ENCODE measurements at places on chromosomes 2 and 18. TPM values are rescaled to one million over a fixed set of nuclear protein-coding genes. Genes with fewer than 3 reads are reported as not detected.

GRCh38 chr2:129623783-129624182 lies 355.7 kb upstream of the RAB6C start:
- no peak overlapping the region for H3K4me3 ChIP-seq
- no peaks in the 10 kb centered on the region for H3K4me1 ChIP-seq
- no peak overlapping the region for H3K27ac ChIP-seq
- DNase-seq = no peak
- peaks cover 12% of the 10 kb centered on the region for H3K36me3 ChIP-seq
- H3K27me3 ChIP-seq = peaks cover 3% of the 10 kb centered on the region

- H3K36me3 ChIP-seq = no peaks in the 10 kb centered on the region
- H3K4me3 ChIP-seq = no peak overlapping the region
- DNase-seq = no peak
Observed at GRCh38 chr2:44184106-44184505, 15.4 kb downstream of the PPM1B start.

DNA sequence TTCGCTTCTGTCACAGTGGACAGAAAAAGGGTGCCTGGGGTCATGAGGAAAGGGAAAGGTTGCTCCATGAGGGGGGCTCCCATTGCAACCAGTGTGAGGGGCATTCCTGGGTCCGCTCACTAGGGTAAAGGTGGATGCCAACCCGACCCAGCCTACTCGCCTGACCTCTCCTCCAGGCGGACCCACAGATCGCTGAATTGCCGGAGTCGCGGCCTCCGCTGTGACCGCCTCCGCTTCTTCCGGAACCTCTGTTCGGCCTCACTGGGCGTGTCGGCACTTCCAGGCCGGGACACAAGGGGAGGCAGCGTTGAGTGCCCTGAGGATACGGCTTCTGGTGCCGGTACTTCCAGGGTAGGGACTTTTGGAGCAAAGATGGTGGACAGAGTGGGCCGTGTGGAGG lies 57.1 kb downstream of the TRABD2A start:
- H3K4me1 ChIP-seq = no peaks in the 10 kb centered on the region
- no peak for DNase-seq
- H3K27ac ChIP-seq = no peak overlapping the region

DNA sequence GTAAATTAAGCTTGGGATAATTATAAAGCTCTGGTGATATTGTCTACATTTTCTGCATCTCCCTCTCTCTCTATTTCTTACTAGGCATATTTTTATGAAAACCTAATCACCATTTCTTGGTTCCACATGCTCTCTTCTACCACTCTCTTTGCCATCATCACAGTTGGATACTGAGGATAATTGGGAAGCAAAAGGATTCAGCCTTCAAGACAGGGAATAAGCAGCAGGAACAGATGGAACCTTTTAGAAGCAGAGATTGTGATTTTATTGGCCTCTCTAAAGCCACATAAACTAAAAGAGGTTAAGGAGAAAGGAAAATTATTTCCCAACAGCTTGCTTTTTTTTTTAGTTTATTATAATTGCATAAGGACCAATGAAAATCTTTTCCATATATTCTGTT lies 226.3 kb upstream of the SPHKAP start:
- no peak overlapping the region for H3K27ac ChIP-seq
- no peaks in the 10 kb centered on the region for H3K36me3 ChIP-seq
- no peaks in the 10 kb centered on the region for H3K27me3 ChIP-seq
- no peak overlapping the region for H3K4me3 ChIP-seq

GRCh38 chr2:12861344-12861930 lies 144.7 kb downstream of the TRIB2 start:
- H3K27ac ChIP-seq = peak overlapping the region; percentile 71
- H3K36me3 ChIP-seq = peaks cover 34% of the 10 kb centered on the region
- no peaks in the 10 kb centered on the region for H3K27me3 ChIP-seq
- H3K4me1 ChIP-seq = no peaks in the 10 kb centered on the region

GRCh38 chr2:238554468-238555315 lies 128.0 kb downstream of the ASB1 start:
- H3K4me3 ChIP-seq = no peak overlapping the region
- no peaks in the 10 kb centered on the region for H3K36me3 ChIP-seq
- no peaks in the 10 kb centered on the region for H3K4me1 ChIP-seq
- H3K27me3 ChIP-seq = peaks cover 10% of the 10 kb centered on the region

DNA sequence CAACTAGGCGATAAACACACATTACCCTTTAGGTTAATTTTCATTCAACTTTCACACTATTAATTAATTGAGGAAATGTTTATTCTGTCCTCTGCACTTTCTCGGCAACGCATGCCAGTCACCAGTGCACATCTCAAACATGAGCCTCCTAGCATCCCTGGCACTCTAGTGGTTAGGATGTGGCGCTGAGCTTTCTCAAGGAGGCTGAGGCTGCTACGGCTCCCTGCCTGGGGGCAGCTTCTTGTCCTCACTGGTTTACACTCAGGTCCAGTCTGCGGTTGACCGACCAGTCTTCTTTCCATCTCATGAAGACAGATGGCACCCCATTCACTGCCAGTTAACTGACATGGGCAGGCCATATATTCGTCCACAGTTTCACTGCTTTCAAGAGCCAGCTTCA lies 463.4 kb downstream of the EIPR1 start:
- H3K4me1 ChIP-seq = no peaks in the 10 kb centered on the region
- H3K27me3 ChIP-seq = peaks cover 2% of the 10 kb centered on the region
- DNase-seq = no peak
- no peak overlapping the region for H3K4me3 ChIP-seq

DNA sequence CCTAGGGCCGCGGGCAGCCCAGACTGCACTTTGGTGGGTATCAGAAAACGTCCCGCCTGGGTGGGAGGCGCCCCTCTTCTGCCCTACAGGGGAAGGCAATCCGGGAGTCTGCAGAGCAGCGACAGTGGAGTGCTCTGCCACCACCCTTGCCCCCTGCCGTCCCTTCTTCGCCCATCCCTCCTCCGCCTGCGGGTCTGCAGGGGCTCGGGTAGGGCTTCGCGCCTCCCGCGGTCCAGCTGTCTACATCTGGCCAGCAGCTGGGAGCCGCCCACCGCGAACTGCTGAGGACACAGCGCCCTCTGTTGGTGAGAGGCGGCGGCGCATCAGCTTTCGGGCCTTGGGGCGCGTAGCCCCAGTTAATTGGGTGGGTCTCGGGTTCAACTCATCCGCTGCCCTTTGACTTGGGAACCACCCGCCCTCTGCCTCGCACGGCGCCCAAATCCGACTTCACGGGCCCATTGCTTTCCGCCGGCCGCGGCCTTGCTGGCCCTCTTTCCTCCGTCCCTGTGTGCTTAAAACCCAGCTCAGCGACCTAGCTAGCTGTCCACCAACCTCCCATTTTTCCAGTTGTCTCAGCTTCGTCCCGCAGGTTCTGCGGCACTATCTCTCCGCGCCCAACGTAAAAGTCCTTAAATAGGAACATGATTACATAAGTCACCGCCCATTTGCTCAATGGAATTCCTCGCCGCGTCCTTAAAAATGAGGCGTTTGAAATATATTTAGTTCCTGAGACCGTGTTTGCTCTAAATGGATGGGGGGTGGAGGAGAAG lies 17.6 kb downstream of the WNT10A start:
- no peak for DNase-seq
- no peaks in the 10 kb centered on the region for H3K36me3 ChIP-seq
- peak overlapping the region; percentile 7 for H3K4me3 ChIP-seq

- H3K36me3 ChIP-seq = no peaks in the 10 kb centered on the region
- H3K27me3 ChIP-seq = peaks cover 23% of the 10 kb centered on the region
- no peaks in the 10 kb centered on the region for H3K4me1 ChIP-seq
- DNase-seq = no peak
Observed at GRCh38 chr18:57063601-57064103, 83.2 kb upstream of the BOD1L2 start.

GRCh38 chr18:62318228-62319180 lies 6.6 kb upstream of the TNFRSF11A start:
- no peak overlapping the region for H3K4me3 ChIP-seq
- no peak overlapping the region for H3K27ac ChIP-seq
- H3K4me1 ChIP-seq = no peaks in the 10 kb centered on the region
- H3K36me3 ChIP-seq = no peaks in the 10 kb centered on the region
- H3K27me3 ChIP-seq = peaks cover 16% of the 10 kb centered on the region

DNA sequence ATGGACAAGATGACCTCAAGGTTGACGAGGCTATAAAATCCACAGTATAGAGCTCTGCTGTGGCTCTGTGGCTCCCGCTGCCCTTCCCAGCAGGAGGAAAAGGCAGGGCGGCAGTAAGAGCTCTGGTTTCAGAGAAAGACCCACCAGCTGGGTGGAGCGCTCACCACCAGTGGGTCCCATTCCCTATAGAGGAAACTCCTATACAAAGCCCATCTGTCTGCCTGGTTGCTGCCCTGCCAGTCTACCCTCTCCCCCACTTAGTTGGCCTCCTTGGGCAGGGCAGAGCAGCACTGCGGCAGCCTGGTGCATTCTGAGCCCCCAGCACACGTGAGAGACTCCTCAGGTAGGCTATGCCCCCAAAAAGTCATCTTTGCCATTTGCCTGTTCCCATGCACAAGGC lies 26.5 kb downstream of the TNS1 start:
- no peak overlapping the region for H3K27ac ChIP-seq
- H3K4me1 ChIP-seq = peaks cover 24% of the 10 kb centered on the region
- H3K36me3 ChIP-seq = peaks cover 15% of the 10 kb centered on the region
- H3K27me3 ChIP-seq = no peaks in the 10 kb centered on the region
- no peak overlapping the region for H3K4me3 ChIP-seq

DNA sequence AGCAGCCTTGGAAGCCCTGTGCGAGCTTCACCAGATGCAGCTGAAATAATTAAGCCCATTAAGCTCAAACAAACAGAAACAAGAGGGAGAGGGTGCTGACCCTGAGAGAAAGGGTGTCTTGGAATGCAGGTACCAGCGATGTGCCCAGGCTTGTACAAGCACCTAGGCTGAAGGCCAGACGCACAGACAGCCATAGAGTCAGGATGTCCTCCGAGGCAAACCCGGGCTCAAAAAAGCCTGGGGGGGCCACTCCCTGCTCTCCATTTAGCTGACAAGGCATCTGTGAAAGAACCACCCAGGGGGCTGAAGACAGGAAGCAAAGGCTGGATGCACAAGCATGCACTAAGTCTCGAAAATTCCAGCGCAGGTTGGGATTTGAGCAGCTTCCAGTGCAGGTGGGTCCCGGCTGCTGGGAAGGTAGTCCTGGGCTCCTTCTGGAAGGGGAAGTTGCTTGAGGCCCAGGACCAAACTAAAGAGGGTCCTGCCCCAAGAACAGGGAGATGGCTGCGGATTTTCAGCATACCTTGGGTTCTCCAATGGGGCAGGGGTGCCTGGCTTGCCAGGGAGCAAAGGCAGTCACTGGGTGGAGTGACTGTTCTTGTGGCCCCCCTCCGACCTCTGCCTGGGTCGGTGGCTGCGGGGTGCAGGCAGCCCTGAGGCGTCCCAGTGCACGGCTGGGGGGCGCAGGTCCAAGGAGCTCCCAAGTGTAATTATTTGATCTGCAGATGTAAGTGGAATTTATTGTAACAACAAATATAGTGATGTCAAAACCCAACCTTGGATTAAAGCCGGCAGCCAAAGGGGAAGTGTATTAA lies 5.9 kb downstream of the GBX2 start:
- H3K27me3 ChIP-seq = peaks cover 49% of the 10 kb centered on the region
- H3K4me3 ChIP-seq = no peak overlapping the region
- DNase-seq = no peak
- H3K36me3 ChIP-seq = no peaks in the 10 kb centered on the region
- peaks cover 11% of the 10 kb centered on the region for H3K4me1 ChIP-seq

DNA sequence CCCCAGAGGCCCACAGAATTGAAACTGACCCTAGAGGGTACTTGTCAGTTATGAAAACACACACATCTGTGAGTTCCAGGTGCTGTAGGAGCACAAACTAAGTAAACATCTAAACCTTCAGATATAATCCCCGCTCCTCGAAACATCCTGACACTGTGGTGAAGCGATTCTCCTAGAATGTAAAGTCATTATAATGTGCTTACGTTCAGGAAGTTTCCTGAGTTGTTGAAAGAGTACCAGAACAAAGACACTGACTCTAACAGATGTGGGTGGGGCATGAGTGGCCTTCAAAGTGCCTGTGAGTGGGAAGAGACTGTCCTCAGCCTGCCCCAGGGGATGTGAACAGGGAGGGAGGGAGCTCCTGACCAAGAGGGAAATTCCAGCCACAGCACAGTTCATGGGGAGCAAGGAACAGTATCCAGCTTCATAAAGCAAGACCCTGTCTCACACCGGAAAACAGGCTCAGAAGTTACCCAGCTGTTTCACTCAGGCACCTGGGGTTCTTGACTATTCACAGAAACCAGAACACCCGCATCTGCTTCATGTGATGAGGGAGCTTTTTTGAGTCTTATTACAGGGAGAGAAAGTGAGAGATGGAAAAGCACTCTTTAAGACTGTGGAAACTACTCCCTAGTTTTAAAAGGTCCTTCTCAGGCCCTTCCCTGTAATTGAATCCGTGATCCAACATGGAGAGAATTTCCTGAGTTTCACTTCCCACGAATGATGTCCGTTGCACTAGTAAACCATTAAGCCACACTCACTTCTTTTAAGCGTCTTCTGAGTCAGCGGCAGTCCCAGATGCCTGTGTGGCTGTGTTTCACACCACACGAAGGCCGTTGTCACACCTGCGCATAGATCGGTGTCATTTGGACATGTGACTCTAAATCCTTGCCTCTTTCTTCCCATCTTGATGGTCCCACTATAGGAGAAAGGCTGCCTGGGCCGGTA lies 88.6 kb upstream of the EML6 start:
- H3K4me1 ChIP-seq = peaks cover 57% of the 10 kb centered on the region
- H3K36me3 ChIP-seq = peaks cover 67% of the 10 kb centered on the region
- H3K27ac ChIP-seq = peak overlapping the region; percentile 72
- H3K4me3 ChIP-seq = peak overlapping the region; percentile 65

- H3K4me3 ChIP-seq = no peak overlapping the region
- peaks cover 32% of the 10 kb centered on the region for H3K4me1 ChIP-seq
- H3K27ac ChIP-seq = no peak overlapping the region
- H3K27me3 ChIP-seq = peaks cover 20% of the 10 kb centered on the region
Observed at GRCh38 chr2:60531701-60532133, 21.7 kb downstream of the BCL11A start.

- H3K36me3 ChIP-seq = no peaks in the 10 kb centered on the region
- no peak for DNase-seq
- H3K27ac ChIP-seq = no peak overlapping the region
- H3K4me1 ChIP-seq = no peaks in the 10 kb centered on the region
- no peak overlapping the region for H3K4me3 ChIP-seq
- peaks cover 8% of the 10 kb centered on the region for H3K27me3 ChIP-seq
Observed at GRCh38 chr2:176830362-176830761, 382.2 kb upstream of the HNRNPA3 start.

NAT8 gene
- total RNA-seq = not detected

PDCD1 gene
- not detected for total RNA-seq

KRCC1 gene
- 20.5 TPM for total RNA-seq

CRIM1 gene
- 930 TPM for total RNA-seq

OBSL1 gene
- total RNA-seq = 82.6 TPM

Measured in HFFc6 (cell line).